Central memory CD4-positive, alpha-beta T cell (primary cell): ENCODE measurements at places on chromosomes 4 and X.

DNA sequence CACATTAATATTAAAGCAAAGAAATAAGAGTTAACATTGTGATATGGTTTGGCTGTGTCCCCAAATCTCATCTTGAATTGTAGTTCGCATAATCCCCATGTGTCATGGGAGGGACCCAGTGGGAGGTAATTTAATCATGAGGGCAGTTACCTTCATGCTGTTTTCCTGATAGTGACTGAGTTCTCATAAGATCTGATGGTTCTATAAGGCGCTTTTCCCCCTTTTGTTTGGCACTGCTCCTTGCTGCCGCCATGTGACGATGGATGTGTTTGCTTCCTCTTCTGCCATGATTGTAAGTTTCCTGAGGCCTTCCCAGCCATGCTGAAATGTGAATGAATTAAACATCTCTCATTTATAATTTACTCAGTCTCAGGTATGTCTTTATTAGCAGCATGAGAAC, 153.8 kb upstream of the GALNT7 start:
- no peak for DNase-seq

- no peak for DNase-seq
Measured at GRCh38 chr4:104424475-104424941, 70.2 kb downstream of the CXXC4 start.

DNA sequence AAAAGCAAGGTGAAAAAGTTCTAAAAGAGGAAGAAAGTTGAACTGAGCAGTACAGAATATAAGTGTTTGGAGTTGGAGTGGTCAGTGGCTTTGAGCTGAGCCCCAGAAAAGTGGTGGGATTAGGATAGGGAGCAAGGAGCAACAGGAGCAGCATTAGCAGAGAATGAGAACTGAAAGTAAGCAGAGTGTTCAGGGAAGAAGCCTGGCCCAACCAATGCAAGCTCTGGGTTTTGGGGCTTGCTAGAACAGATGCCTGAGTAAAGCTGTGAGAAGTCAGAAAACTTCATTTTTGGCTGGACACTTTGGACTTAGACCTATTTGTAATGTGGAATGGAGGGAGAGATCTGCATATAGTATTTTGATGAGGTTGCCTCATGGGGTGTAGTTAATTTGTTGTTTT, 17.8 kb downstream of the JADE1 start:
- no peak for DNase-seq

DNA sequence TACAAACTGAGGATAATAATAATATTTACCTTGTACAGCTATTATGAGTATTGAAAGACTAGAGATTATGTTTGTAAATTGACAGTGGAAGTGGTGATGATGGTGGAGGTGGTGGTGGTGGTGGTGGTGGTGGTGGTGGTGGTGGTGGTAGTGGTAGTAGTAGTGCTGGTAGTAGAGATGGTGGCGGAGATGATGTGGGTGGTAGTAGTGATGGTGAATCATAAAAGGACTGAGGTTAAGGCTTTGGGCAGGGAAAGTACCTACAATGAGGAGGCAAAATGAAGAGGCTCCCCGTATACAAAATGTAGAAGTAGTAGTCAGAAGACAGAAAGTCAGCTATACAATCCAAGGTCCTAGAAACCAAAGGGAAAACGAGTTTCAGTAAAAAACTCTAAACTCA, 214.1 kb downstream of the BCOR start:
- DNase-seq = peak; percentile 7
